Stimulated activated CD8-positive, alpha-beta memory T cell treated with anti-CD3 and anti-CD28 coated beads, Interleukin-7, amount 100 ng/mL, for 24 hours (primary cell): ENCODE measurements at places on chromosomes 5 and 9.

- DNase-seq = no peak
Observed at GRCh38 chr5:81286059-81286617, 15.2 kb upstream of the ZCCHC9 start.

- DNase-seq = no peak
Observed at GRCh38 chr9:113184539-113184938, 33.7 kb downstream of the SLC31A2 start.

DNA sequence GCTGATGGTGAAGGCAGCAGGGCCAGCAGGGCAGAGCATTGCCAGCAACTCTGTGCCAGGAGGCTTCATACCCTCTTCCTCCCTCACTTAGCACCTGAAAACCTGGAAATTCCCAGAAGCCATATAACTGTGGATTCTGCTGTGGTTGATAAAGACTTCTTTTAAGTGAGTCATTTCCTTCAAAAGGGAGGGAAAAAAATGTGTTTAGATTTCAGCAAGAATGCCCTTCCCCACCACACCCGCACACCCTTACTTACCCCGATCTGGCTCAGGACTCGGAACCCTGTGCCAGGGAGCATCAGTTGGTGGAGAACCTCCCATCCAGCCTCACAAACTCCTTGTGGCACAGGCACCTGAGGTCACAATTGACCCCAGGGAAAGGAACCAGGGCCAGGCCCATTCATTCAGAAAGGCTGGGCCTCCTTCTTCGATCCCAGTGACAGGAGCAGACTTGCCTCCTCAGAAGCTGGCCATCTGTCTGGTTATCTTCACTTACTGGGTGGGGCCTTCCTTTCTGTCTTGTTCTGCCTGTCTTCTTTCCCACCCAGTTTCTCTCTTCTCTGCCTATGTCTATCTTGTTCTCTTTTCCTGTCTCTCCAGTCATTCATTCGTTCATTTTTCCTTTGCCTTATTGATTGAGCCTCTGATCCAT is 62.6 kb downstream of the PLAC8L1 start:
- DNase-seq = no peak

DNA sequence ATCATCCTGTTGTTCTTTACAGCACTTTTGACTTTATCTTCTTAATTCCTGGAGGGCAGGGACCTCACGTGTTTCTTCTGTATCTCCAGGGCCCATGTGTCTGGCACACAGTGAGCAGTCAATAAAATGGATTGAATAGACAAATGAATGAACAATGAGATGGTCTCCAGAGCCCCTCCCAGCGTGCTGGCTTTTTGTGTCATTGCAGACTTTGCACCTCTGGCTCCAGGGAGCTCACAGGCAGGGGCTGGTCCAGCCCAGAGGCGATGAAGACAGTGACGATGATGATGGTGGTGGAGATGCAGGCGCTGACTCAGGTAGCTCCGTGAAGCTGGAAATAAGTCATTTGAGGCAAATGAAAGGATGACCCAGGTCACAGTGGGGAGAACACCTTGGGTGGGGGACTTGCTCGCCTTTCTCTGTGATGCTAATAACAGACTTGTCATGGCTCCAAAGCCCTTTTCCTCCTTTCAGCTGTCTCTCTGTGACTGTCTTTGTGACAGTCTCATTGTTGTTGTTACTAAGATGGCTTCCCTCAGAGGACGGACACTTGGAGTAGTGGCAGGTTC is 30.4 kb upstream of the FABP6 start:
- no peak for DNase-seq

- no peak for DNase-seq
Observed at GRCh38 chr5:135024956-135025729, 8.9 kb downstream of the PITX1 start.

- no peak for DNase-seq
Observed at GRCh38 chr9:72327631-72328030, 37.4 kb downstream of the ZFAND5 start.

- DNase-seq = no peak
Observed at GRCh38 chr9:36835271-36835996, 198.6 kb downstream of the PAX5 start.

DNA sequence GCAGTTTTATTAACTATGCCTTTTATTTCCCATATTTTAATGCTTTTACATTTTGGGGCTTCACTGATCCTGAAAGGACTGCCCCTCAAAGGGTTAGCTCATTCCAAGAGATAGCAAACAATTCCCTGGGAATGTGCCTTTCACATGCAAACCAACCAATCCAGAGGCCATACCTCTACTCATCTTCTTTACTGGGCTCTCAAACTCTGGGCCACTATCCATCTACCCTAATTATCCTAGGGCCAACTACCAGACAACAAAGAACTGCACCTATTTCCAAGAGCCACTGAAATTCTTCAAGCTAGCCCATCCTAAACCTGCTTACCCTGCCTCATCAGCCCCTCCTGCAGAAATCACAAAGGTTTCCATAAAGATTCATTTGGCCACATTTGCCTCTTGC is 364.7 kb downstream of the CDH12 start:
- DNase-seq = no peak

GRCh38 chr5:166602271-166602670 is 1689.2 kb upstream of the WWC1 start:
- DNase-seq = no peak
